Fibroblast of skin of left quadriceps (primary cell): ENCODE measurements at places on chromosomes 4 and X.

GRCh38 chrX:13380211-13380610 lies 60.4 kb upstream of the ATXN3L start:
- DNase-seq = peak; percentile 49

- DNase-seq = no peak
These were observed 36.9 kb downstream of the PAQR3 start for GRCh38 chr4:78902298-78902697.

DNA sequence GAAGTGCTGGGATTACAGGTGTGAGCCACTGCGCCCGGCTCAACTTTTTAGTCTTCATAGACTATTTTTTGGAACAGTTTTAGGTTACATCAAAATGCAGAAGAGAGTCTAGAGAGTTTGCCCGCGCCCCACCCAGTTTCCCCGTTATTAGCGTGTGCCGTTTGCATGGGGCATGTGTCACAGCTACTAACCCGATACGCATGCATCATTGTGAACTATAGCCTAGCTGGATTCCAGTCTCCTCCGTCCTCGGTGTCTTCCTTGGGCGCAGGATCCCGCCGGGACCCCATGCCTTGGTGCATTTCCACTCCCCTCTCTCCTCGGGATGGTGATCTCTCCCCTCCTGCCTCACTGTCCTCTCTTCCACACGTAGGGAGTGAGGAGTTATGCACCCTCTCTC lies 85.5 kb upstream of the ADRA2C start:
- no peak for DNase-seq

DNA sequence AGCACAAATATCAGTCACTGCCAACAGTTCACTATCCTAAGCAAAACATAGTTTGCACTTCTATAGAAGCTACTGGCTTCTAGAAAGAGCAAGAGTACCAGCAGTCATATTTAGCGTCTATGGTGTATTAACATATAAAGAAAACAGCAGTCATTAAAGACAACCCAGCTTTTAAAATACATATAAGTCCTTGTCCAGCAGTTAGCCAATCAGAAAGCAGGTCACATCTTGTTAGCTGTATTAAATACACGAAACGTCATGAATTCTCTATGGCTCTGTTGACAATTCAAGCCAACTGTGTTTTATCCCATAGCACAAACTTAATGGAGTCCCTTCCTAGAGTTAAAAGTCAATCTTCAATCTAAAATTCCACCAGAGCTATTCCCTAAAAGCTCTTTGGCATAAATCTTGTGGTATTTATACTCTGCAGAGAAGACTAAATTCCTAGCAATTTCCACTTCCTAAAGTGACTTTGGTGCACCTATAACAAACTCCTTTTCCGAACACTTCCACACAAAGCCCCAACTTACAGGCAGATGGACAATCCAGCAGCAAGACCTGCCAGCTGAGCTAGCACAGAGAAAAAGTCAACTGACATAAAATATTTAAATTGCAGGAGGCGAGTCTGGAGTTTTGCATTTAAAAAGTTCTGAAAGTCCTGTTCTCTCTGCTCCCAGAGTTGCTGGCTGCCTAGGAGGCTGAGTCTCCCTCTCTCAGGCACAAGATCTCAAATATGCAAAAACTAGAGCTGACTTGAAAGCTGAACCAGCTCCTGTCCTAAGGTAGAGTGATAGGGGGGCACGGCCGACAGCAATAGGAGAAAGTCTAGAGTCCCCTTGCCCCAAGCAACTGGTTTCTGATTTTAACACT lies 1.3 kb downstream of the LDB2 start:
- DNase-seq = peak; percentile 37

DNA sequence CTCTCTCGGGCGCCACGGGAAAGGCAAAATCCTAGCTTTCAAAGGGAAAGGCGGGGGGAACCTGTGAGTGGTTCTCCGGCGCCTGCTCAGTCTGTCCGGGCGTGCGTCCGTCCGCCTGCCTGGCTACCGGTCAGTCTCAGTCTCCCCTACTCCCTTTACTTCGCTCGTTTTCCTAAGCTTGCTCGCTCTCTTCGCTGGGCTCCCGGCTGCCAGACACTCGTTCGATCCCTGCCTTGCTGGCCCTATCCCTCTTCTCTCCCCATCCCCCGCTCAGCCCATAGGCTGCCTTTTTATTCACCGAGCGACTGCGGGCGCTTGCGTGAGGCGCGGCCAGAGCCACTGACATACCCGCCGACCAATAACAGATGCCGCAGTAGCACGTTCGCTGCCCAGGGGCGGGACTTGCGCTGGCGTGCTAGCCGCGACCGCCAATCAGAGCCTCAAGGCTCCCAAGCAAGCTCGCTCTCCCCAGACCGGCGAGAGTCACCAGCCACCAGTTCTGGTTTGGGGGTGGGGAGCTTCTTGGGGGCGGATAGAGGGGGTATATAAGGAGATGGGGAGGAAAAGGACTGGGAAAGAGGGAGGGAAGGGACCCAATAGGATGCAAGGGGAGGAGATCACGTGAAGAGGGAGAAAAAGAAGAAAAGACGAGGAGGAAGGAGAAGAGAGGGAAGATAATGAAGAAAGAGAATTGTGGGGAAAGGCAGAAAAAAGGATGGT lies 30.0 kb downstream of the ARHGEF9 start:
- peak; percentile 89 for DNase-seq

DNA sequence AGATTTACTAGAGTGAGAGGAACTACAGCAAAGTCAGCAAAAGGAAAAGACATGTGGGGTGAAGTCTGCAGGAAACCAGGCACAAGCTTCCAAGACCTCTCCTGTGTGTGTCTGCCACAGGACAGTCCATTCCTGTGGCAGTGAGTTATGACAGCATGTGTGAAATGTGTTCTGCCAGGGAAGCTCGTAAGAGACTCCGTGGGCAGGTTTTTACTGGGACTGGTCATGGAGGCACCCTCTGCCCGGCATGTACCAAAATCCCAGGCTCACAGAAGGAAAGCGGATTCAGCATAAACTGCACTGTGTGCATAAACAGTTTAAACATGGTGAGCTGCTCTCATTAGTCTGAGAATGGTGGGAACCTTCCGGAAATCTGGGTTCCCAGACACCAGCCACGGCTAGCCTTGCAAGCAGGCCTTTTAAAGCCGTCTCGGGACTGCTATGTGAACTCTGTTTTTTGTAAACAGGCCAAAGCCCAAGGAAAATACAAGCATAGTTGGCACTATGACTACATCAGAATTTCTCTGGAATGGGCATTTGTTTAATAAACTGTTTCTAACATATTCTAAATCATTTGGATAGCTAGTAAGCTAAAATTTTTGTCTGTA lies 288.5 kb downstream of the TENM3 start:
- DNase-seq = no peak

DNA sequence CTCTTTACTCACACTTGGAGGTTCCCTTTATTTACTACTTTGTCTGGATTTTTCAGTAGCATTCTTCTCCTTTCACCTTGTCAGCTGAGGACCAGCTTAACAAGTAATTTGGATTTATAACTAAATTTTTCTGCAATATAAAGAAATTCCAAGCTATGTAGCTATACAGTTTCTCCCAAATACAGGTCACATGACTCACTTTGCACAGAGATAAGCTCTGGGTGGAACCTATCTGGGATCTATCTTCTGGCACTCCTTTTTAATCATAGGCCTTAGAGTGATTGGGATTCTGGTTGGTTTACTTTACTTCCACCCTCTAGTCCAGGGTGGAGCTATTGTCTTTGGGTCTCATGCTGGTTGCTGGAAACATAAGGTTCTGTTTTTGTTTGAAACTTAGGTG lies 34.9 kb upstream of the STK26 start:
- DNase-seq = no peak

GRCh38 chrX:28099166-28099565 lies 117.9 kb upstream of the DCAF8L1 start:
- no peak for DNase-seq
